ENCODE measurements at places on chromosomes 7 and 10.

DNA sequence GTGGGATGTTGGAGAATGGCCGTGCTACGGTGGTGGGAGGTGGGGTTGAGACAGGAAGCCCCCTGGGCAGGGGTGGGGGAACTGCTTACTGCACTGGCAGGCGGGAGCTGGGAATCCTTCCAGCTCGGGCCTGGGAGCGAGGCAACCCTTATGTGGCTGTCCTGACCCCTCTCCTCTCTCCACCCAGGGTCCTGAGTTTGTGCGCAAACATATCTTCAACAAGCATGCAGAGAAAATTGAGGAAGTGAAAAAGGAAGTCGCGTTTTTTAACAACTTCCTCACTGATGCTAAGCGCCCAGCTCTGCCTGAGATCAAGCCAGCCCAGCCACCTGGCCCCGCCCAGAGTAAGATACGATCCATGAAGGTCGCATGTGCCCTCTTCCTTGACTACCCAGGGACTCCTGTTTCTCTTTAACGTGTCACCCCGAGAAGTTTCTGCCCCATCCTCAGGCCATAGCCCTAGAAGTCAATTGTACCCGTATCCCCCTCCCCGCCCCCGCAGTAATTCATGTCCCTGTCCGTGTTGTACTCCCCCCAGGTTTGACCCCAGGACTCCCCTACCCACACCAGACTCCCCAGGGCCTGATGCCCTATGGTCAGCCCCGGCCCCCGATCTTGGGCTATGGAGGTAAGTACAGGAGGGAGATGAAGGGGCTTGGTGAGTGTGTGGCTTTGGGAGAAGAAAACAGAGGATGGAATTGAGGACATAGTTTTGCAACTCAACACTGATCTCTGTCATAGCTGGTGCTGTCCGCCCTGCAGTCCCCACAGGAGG lies 1.8 kb downstream of the UFSP1 start:
- H3K27ac ChIP-seq: peak overlapping the region; percentile 66
- H3K4me1 ChIP-seq: peaks cover 30% of the 10 kb centered on the region
- H3K27me3 ChIP-seq: no peaks in the 10 kb centered on the region

DNA sequence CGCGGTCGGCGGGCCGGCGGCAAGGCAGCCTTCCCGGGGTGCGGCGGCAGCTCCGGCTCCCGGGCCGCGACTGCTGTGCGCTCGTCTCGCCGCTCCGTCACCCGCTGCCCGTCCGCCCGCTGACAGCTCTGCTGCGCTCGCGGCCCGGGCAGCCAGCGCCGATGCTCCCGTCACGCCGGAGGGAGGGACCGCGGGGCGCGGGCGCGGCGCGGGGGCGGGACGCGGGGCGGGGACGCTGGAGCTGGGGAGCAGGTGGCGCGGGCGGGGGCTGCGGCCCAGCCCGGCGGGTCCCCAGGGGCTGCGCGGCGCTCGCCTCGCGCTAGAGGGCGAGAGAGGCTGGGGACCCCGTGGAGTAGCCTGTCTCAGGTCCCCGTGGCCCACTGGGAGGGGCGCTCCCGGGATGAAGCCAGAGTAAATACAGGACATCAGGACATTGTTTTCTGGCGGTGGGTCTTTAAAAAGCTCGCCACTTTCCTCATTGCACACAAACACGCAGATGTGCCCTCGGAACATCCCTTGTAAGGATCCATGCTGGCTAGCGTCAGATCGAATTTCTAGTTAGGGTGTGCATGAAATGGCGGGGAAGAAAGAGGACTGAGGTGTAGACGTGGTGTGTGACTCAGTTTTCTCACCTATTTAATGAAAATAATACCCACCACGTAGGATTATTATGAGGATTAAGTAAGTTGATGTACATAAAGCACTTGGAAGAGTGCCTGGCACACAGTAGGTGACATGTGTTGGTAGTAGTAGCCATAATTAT lies at the start of gene ELAPOR2:
Gene ELAPOR2 (minus strand): TSS at position 130 of the 763 bp plus-strand sequence. CDS start 141 bp downstream, outside the sequence.
- H3K36me3 ChIP-seq: no peaks in the 10 kb centered on the region
- DNase-seq: peak; percentile 8
- H3K27ac ChIP-seq: peak within 1 kb of the TSS; percentile 27
- peak within 1 kb of the TSS; percentile 78 for H3K4me3 ChIP-seq

DNA sequence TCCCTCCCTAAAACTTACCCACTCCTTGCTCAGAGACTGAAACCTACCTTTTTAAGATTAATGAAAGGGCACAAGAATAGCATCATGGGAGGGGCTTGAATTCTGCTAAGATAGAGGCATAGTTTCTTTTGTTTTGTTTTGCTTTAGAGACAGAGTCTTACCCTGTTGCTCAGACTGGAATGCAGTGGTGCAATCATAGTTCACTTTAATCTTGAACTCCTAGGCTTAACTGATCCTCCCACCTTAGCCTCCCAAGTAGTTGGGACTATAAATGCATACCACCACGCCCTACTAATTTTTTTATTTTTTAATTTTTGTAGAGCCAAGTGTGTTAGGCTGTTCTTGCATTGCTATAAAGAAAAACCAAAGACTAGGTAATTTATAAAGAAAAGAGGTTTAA lies 17.7 kb upstream of the DNMBP start:
- H3K4me1 ChIP-seq: peaks cover 5% of the 10 kb centered on the region
- H3K36me3 ChIP-seq: no peaks in the 10 kb centered on the region
- DNase-seq: no peak
- no peaks in the 10 kb centered on the region for H3K27me3 ChIP-seq
- no peak overlapping the region for H3K4me3 ChIP-seq
- H3K27ac ChIP-seq: no peak overlapping the region

- no peak for DNase-seq
- no peaks in the 10 kb centered on the region for H3K27me3 ChIP-seq
- H3K4me1 ChIP-seq: peaks cover 2% of the 10 kb centered on the region
- peaks cover 38% of the 10 kb centered on the region for H3K36me3 ChIP-seq
These were observed 15.6 kb downstream of the NCOA4 start for GRCh38 chr10:46014683-46015405.

- no peaks in the 10 kb centered on the region for H3K36me3 ChIP-seq
- no peak overlapping the region for H3K27ac ChIP-seq
- no peak for DNase-seq
- H3K4me3 ChIP-seq: no peak overlapping the region
- peaks cover 10% of the 10 kb centered on the region for H3K4me1 ChIP-seq
These were observed 47.3 kb upstream of the MXI1 start for GRCh38 chr10:110160081-110160480.

- no peak overlapping the region for H3K4me3 ChIP-seq
- peaks cover 1% of the 10 kb centered on the region for H3K27me3 ChIP-seq
- no peaks in the 10 kb centered on the region for H3K36me3 ChIP-seq
- no peaks in the 10 kb centered on the region for H3K4me1 ChIP-seq
- H3K27ac ChIP-seq: no peak overlapping the region
These were observed 6.7 kb upstream of the FAM180A start for GRCh38 chr7:135755351-135755753.

DNA sequence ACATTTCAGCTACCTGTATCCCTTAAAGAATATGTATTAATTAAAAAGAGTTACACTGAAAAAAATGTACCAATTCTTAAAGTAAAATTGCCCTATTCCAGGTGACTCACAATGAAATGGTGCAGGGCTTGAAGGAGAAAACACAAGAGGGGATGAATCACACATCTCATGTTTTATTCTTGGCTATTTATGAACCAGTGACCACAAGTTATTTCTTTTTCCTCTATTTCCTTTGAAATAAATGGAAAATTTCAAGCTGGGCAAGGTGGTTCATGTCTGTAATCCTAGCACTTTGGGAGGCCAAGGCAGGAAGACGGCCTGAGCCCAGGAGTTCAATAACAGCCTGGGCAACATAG lies 106.8 kb downstream of the UBE2H start:
- H3K27me3 ChIP-seq: no peaks in the 10 kb centered on the region
- no peak overlapping the region for H3K4me3 ChIP-seq
- DNase-seq: no peak
- peaks cover 8% of the 10 kb centered on the region for H3K4me1 ChIP-seq

DNA sequence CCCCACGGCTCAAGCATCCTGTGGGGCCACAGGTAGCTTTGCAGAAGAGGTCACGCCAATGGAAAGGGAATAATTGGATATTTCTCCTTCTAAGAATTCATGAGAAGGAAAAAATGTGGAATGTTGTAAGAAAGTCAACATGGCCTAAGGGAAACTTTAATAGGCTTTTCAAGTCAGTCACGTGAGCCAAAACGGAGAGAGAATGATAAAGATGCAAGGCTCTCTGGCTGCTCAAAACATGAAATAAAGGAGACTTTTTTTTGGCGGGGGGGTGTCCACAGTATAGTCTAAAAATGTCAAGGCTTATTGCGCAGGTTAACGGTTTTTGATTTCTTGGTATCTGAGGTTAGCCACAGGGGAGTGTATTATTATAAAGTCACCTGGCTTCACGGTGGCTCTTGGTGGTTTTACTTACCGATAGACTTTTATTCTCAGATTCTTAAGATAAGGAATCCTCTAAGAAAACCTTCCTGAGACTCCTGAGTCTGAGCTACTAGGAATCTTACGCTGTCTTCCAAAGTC lies 148.1 kb downstream of the ARHGAP21 start:
- DNase-seq: no peak
- H3K27ac ChIP-seq: no peak overlapping the region
- no peaks in the 10 kb centered on the region for H3K27me3 ChIP-seq
- H3K4me3 ChIP-seq: no peak overlapping the region
- no peaks in the 10 kb centered on the region for H3K4me1 ChIP-seq

GRCh38 chr10:130361351-130362105 lies 225.3 kb downstream of the GLRX3 start:
- no peaks in the 10 kb centered on the region for H3K27me3 ChIP-seq
- no peaks in the 10 kb centered on the region for H3K4me1 ChIP-seq
- H3K36me3 ChIP-seq: no peaks in the 10 kb centered on the region
- H3K4me3 ChIP-seq: no peak overlapping the region
